Fibroblast of the conjunctiva (primary cell): ENCODE measurements at places on chromosomes 16 and 17.
A peak's percentile ranks its signal among the peaks of the same experiment; 100 is the strongest.

DNA sequence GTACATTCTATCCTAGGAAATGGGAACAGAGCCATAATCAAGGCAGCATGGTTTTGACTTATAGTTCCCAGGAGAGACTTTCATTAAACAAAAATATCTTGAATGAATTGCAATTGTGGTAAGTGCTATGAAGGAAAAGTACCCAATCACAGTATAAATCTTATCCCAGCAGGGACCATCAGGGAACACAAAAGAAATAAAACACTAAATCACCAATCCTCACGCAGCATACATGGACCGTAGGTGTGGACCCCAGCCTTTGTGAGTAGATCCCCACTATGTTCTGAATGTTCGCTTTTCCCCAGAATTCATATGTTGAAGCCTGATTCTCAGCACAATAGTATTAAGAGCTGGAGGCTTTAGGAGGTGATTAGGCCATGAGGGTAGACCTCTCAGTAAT is 925.0 kb upstream of the RBFOX1 start:
- DNase-seq, result no peak

GRCh38 chr17:35189291-35189690 is 4.9 kb downstream of the SLC35G3 start:
- no peak for DNase-seq

GRCh38 chr17:41530062-41531048 is 2.2 kb upstream of the KRT19 start:
- DNase-seq, result peak; percentile 49

DNA sequence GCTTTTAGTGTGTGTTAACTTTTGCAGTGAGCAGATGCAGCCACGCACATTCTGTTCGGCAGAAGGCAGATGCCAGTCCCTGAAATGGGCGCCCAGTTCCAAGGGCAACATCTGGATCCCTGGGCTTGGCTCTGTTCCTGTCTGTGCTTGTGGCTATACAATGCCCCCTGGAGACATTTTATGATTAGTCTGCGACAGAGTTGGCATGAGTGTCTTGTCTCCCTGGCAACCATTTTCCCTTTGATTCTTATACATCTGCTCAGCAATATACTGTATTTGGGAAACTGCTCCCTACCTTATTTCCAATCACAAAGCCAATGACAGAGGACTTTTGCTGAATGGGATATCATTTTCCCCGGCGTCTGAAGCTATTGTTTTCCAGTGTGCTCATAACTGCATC is 1629.5 kb upstream of the GOT2 start:
- no peak for DNase-seq

GRCh38 chr16:67661101-67661761 is 471 bp downstream of the PARD6A start:
- DNase-seq, result no peak

GRCh38 chr16:67932462-67932840 is 789 bp upstream of the CTRL start:
- DNase-seq, result no peak

DNA sequence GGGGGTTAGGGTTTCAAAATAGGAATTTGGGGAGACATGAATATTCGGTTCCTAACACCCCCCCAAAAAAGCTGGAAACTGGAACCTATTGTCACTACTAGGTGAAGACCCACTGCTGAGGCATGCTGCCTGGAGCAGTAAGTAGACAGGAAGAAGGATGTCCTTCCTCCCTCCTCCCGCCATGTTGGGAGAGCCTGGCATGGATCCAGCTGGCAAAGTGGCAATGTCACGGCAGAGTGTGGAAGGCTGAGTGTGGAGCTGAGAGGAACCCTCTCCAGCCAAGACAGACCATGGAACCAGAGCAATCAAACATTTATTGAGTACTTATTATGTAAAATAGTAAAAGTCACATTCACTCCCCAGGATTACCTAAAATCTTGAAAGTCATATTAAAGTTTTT is 49.0 kb downstream of the CCDC182 start:
- no peak for DNase-seq

DNA sequence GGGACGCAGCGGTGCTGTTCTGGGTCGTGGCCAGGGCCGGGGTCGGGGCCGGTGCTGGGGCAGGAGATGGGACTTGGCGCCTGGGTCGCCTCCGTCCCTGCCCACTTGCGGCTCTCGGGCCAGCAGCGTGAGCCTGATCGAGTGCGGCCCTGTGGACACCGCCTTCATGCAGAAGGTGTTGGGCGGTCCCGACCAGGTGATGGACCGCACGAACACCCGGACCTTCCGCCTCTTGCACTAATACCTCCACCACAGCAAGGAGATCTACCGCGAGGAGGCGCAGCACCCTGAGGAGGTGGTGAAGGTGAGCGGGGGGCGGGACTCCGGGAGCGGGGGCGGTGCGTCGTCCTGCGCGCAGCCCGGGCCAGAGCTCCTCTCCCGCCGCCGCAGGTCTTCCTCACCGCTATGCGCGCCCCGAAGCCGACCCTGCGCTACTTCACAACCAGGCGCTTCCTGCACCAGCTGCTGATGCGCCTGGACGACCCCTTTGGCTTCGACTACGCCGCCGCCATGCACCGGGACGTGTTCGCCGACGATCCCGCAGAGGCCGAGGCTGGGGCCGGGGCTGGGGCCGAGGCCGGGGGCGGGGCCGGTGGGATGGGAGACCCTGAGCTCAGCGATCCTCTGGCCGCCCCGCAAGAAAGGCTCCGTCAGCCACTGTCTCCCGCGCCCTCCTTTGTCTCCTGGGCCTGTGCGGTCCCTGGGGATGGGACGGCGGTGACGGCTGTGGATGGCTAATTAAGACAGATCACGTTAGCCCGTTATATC is 4.5 kb upstream of the HSD17B1 start:
- no peak for DNase-seq

- no peak for DNase-seq
Observed at GRCh38 chr17:27462149-27462548, 5.9 kb downstream of the KSR1 start.

- DNase-seq, result no peak
Observed at GRCh38 chr16:79339863-79340262, 260.7 kb downstream of the MAF start.

GRCh38 chr16:53415504-53415903 is 18.8 kb upstream of the RBL2 start:
- no peak for DNase-seq

- no peak for DNase-seq
Observed at GRCh38 chr17:34366010-34366409, 3.0 kb upstream of the CCL1 start.

DNA sequence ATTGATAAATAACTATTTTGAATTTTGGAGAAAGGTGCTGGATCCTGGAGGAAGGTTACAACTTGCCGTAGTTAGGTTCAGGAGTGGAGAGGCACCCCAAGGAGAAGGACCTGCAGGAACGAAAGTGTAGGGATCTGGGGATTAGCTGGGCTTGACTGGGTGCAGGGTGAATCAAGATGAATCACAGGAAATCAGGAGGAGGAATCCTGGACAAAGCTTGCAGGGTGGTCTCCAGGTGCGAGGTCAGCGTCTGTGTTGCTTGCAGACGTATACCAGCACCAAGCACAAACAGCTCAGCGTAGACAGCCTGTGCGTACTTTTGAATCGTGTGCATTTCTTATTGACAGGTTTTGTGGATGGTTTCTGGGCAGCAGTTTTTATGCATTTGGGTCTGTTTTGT is 144.3 kb downstream of the MSI2 start:
- no peak for DNase-seq
